ENCODE measurements at places on chromosomes 4 and X.
A peak's percentile ranks its signal among the peaks of the same experiment; 100 is the strongest.

DNA sequence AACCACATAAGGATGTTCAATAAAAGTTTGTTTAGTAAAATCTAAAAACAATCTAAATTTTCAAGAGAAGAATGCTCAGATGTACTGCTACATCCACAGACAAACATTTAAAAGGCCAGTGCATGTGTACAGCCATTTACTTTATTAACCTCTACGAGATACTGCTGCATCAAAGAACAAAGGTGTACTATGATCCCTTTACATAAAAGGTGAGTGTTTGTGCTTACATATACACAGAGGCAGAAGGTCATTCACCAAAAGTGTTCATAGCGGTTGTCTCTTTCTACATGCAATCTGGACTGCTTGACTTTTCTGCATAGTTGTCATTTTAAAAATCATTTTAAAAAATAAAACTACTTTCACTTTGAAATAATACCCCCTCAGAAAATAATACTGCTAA, 81.7 kb downstream of the AFAP1 start:
- DNase-seq: no peak

GRCh38 chr4:180953572-180953971, 1289.6 kb upstream of the TENM3 start:
- no peak for DNase-seq

DNA sequence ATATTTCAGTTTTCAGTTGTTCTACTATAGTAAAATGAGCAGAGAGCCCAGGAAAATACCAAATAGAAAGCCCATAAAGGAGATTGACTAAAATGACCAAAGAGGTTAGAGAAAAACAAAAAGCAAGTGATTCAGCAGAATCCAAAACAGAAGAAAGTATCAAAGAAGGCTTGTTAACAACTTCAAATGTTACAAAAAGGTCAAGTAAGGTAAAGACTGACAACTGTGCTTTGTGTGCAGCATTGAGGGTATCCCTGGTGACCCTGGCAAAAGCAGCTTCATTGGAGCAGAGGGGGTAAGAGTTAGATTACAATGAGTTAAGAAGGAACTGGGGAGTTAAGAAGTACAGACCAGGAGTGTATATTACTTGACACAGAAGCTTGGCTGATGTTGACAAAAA, 317.9 kb downstream of the OPHN1 start:
- no peak for DNase-seq

DNA sequence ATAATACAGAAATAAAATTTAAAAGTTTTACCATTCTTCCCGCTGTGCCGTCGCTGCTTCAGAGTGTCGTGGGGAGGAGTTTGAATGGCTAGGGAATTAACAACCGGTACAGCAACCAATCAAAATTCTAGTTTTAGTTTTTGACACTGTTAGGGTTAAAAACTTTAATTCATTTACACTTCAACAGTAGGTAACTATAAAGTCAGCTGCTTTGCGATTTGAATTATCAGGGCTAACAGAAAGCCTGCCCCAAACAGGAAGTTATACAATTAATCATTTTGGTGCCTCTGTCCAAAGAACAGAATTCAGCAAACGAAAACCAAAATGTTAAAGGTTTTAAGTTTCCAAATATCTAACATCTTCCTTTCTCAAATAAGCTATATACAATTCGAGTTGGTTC, 2.3 kb downstream of the HNRNPD start:
- peak; percentile 45 for DNase-seq

DNA sequence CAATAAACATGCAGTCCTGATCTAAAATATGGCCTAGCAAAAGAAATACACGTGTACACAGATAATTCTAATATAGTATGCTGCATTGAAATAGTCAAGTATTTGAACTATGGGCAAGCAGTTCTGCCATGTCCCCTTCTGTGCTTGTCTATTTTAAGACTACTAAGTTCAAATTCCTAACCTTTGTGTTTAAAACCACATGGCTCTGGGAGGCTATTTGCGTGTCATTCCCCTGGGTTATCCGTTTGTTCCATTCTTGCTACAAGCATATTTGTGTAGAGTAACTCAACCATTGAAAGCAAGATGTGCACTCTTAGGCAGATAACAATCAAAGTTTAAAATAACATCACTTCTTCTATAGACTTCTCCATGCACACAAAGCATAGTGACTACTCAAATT, 25.4 kb upstream of the TBC1D1 start:
- DNase-seq: no peak

DNA sequence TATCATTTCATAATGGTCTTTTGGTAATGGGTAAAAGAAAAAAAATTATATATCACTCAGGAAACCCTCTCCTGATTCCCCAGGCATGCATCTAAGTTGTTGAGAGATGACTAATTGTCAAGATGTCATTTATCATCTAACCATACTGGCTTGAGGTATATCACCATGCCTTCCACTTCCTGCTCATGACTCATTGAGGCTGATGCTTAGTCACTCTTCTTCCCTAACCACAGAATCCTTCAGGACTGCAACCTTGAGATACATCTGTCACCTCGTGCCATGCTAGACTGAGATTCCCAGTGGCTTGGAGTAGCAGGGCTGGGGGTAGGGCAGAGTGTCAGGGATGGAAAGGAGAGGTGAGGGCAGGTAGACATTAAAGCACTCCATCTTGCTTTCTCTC, 782.5 kb upstream of the INTU start:
- no peak for DNase-seq

DNA sequence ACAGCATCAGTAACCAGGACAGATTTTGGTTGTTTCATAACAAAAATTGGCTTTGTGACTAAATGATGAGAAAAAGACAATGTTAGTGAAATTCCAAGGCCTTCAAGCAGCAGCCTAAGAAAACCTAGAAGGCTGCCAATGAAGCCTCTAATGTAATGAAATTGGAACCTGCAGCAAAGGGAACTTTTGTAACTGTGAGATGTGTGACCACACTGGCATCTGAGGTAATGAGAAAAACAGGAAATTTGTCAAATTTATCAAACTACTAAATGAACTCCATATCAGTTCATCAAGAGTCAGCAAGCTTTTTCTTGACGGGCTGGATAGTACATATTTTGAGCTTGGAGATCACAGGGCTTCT, 30.4 kb upstream of the EMCN start:
- DNase-seq: no peak

- no peak for DNase-seq
Measured at GRCh38 chrX:68916891-68917290, 88.1 kb downstream of the EFNB1 start.

- no peak for DNase-seq
Measured at GRCh38 chrX:14899607-14900006, 26.4 kb downstream of the MOSPD2 start.

- no peak for DNase-seq
Measured at GRCh38 chrX:13198762-13199064, 121.1 kb downstream of the ATXN3L start.

- no peak for DNase-seq
Measured at GRCh38 chrX:152814048-152814447, 16.5 kb downstream of the CETN2 start.

- DNase-seq: no peak
Measured at GRCh38 chrX:42459735-42460134, 318.2 kb downstream of the PPP1R2C start.

GRCh38 chr4:68907245-68907644, 44.4 kb downstream of the UGT2A3 start:
- no peak for DNase-seq

DNA sequence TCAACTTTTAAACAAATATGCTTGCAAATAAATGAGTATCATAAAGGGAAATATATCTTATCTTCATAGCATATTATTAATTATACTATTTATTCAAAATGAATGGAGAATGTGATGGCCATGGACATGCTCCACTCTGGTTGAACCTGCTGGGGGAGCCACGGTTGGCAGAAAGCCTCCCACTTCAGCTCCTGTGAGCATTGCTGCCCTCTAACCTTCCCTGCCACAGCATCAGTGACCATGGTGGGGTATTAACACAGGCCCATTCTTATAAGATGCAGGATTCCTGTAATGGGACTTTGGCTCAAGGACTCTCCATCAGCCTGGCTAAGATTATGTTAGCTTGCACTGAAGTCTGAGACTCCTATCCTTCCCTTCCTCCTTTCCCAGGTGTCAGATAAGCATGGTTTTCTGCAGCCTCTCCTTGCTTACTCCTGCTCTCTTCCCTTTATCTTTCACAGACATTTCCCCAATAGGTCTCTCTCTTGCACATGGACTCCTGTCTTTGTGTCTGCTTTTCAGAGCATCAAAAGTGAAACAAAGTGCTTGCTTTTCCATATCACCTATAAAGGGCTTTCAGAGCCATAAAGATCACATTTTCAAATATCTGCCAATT, 4.9 kb upstream of the ABRAXAS1 start:
- peak; percentile 28 for DNase-seq

GRCh38 chr4:6826781-6827508, 44.4 kb downstream of the KIAA0232 start:
- DNase-seq: peak; percentile 26

GRCh38 chrX:112058255-112058654, 24.3 kb downstream of the TRPC5 start:
- no peak for DNase-seq

- no peak for DNase-seq
Measured at GRCh38 chr4:117941611-117942010, 92.7 kb upstream of the NDST3 start.

GRCh38 chr4:77699731-77700210, 94.2 kb downstream of the CXCL13 start:
- DNase-seq: no peak

DNA sequence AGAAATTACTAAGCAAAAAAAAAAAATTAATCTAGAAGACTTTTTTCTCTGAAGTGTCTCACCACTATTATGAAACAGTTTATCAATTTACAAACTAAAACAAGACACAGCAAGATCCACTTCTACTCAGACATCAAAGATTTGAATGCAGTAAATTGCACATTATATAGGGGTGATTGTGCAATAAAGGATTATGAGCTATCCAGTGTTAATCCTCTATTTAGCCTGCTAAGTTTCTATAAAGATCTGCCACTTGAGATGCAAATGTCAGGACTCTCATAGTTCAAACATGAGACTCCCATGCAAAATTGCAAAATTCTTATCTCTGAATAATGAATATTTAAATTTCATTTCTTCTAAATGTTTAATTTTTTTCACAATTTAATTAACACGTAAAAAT, 2.2 kb downstream of the TECRL start:
- DNase-seq: no peak

DNA sequence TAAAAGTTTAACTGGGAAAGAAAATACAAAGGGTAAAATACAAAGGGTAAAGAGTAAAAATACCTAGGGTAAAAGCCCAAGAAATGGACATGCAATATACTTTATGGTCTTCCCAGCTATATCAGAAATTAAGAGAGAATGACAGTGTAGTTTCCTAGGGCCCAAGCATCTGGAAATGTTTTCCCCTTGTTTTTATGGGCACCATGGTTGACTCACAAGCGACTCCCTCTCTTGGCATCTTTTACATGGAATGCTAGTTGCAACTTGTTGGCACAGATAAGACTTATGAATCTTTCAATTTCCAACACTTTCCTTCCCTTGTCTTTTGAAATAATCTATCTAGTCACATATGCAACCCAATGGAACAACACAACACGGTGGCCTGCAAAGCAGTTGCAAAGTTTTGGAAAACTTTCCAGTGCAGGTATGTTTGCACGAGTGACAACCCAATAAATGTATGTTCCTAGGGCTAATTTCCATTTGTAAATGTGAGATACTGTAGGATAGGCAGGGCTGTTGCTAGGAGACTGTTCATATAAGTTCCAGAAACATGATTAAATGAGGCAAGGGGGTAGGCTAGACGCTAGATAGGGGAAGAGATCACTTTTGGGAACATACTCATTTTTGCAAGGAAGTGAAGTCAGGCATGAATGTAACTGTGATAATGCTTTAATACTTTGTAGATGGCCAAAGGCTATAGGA, 36.4 kb upstream of the CWH43 start:
- no peak for DNase-seq

DNA sequence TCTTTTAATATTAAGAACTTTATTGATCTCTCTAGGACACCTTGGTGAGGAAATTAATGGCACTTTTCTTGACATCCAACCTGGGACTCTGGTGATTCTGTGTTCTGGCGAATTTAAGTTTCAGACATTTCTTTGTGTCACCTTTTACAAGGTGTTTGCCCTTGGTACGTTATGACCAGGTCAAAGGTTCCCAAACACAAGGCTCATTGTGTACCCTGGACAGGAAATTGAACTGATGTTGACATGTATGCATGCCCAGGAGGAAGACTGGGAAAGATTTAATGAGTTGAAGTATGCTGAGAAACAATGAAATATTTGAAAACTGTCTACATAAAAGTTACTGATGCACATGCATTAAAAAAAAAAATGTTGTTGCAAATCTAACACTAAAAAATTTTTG, 22.1 kb downstream of the NIPAL1 start:
- no peak for DNase-seq

DNA sequence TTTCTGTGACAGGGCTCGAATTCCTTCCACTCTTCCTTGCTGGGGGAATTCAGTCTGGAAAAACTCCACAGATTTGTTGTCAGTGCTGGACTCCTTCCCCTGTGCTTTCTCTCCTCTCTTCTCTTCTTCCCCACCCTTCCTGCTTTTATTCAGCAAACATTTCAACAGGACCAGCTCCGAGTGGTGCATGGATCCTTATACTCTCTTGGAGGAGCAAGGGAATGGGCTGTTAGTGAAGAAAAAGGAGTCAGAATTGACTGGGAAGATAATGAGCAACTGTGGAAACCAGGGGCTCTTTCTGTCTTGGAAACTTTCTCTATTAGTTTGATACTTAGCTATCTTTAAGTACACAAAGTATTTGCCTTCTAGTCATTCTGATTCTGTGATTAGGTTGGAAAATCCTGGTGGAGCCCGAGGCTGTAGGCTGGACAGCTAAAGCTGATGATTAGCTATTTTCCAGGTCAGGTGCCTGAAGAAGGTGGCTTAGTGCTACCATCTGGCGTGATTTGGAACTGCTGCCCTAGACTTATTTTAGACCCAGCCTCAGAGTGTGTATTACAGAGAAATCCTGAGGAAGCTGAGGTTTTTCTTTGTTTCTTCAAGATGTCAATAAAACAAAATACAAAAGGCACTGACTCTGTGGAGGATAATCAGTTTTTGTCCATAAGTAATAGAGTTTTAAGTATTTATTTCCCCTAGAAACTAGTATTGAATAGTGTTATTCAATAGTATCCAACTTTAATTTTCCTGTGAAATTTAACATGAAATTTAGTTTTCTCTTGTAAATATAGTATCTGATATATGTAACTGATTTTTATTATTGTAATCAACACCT, 38.4 kb downstream of the NAP1L5 start:
- DNase-seq: no peak

GRCh38 chrX:75295641-75296040, 21.8 kb downstream of the UPRT start:
- DNase-seq: no peak

- DNase-seq: no peak
Measured at GRCh38 chr4:36081185-36081584, 163.1 kb downstream of the ARAP2 start.

GRCh38 chr4:55947912-55948725, 626 bp upstream of the CEP135 start:
- peak; percentile 14 for DNase-seq

DNA sequence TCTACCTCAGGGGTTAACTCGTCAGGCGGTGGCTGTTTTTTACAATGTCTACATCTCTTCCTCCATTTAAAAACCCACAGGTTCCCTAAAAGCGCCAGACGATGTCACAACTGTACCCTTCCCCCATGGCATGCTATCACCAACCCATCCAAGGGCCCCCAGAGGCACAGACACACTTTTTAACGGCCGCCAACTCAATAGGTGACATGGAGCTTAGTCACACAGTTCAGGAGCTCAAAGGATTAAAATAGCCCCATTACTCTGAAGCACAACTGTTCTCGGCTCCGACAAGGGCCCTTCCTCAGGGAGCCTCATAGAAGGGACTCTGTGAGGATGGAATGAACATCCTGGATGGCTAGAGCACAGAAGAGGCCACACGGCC, 12.4 kb downstream of the SH3KBP1 start:
- DNase-seq: no peak

- no peak for DNase-seq
Measured at GRCh38 chr4:81896936-81897335, 425.2 kb upstream of the RASGEF1B start.

All from hematopoietic multipotent progenitor cell treated with erythropoietin and hydrocortisone succinate and interleukin-3 and kit ligand, for 15 days (in vitro differentiated cells).